Vagina (tissue), 2 donors: ENCODE measurements at places on chromosomes 12 and 14.

DNA sequence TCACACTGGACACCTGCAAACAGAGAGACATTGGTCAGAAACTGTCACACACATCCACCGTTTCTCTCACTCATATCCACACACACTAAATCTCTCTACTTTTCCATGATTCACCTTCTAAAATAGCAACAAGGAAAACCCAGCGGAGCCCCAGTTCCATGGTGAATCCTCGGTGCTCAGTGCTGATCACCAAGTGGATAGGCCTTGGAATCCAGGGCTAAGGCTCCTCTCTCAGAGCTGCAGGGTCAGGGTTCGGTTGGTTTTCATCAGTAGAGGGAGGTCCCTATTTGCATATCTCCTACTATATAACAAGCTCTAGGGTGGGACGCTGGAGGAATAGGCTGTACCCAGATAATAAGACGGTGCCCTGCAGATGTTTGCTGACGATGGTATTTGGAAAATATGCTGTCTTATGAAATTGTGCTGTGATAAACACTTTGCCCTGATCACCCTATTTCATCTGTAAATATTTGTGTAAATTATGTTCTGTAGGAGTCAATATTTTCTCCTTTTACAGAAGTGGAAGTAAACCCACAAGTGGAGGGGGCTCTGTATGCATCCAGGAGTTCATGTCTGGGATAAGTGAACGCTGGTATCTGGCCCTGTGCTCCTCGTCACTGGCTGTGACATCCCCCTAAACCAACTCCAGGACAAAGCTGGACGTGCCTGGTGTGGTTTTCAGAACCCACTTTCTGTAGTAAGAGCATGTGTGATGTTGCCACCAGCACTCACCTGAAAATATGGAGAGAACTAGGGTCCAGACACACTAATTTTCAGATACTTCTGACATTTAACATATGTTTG is 709.2 kb downstream of the TMEM121 start:
- no peak for DNase-seq

DNA sequence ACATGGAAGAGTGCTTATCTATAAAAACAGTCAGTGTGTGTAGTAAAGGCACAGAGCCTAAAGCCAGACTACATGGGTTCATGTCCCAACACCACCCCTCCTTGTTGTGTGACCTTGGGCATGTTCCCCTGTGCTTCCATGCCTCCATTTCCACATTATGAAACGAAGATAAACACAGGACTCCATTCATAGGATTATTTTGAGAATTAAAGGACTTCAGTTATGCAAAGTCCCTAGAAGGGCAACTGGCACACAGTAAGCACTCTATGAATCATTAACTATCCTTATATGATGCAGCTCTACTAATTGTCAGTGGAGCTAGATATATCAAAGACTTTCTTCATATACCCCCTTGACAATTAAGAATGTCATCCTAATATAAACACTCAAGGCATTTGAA is 17.8 kb downstream of the IFNG-AS1 start:
- DNase-seq: no peak

DNA sequence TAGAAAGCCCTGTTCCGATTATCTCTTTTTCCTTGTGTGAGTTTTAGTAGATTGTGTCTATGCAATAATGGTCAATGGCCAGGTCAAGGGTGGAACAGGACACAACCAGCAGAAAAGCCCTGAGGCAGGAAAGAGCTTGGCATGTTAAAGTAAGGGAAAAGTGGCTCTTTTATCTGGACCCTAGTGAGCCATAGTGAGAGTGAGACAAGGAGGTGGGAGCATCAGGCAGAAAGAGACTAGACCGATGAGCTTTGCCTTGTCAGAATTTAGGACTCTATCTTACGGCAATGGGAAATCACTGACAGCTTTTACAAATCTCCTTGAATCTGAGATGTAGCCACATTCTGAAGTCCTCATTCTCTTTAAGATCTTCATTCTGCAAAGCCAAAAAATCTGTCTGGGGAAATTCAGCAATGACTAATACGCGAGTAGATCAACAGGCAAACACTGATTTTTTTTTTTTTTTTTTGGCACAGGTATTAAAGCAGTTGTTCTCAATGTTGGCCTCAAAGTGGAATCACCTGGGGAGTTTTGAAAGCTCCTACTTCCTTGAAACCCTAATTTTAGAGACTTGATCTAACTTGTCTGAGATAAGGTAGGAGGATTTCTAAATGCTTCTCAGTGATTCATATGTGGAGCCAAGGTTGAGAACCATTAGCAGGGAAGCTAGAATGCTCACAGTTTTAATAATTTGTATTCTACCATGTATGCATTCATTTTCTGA is 33.9 kb downstream of the TMEM19 start:
- no peak for DNase-seq

DNA sequence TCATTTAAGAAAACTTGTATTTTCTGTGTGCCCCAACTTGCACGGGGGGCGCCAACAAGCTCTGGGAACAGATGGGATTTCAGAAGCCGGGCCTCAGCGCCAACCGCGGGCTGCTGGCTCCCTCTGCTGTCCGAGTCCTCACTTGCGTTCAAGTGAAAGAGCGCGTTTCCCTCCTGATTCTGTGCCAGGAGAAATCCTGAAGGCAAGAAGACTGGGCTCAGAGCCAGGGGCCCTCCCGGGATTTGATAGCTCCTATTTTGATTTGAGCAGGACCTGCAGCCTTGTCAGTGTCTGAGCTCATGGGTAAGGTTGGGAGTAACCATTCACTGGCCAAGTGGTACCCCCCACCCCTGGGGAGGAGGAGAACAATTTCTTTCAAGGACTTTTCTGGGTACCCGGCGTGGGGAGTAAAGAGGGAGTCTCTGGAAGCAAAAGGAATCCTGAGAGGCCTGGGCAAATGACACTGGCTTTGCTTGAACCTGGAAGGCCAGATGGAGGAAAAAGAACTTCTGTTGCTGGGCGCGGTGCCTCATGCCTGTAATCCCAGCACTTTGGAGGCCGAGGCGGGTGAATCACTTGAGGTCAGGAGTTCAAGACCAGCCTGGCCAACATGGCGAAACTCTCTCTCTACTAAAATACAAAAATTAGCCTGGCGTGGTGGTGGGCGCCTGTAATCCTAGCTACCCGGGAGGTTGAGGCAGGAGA is 179.0 kb upstream of the RGS6 start:
- DNase-seq: no peak

DNA sequence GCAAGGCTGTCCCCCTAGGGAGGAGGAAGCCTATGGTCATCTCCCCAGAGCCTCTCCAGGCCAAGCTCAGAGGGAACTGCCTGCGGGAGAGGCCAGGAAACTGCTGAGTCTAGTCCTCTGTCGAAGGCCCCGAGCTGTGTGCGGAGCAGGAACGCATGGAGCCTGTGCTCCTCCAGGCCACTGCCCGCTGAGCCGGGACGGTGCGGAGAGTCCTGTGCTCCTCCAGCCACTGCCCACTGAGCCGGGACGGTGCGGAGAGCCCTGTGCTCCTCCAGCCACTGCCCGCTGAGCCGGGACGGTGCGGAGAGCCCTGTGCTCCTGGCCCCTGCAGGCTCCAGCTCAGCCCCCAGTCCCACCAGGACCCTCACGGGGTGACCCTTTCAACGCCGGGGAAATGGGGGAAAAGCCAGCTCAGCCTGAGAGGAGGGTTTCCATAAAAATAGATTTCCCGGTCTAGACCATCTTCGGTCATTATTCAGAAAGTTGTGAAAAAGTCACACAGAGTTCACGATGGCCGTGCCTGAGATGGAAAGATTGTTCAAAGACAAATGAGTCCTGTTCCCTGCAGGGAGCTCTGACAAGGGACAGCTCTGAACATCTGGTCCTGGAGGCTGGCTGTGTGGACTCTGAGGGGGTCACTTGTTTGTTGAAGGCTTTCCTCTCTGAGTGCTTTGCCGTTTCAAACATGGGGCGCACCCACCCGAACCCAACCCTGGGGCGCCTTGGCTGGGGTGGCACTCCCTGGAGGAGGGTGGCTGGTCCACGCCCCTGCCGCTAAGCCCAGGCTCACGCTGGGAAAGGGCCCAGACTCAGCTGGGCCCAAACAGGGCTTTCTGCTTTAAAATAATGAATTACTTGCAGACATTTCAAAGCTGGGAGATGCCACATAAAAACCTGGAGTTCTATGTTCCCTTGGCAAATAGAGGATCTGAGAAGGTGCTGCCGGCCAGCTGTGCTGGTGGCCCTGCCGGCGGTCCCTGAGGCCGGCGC is 85.5 kb downstream of the ADGRD1 start:
- DNase-seq: no peak
